ENCODE measurements at places on chromosomes 6 and 20. TPM values are rescaled to one million over a fixed set of nuclear protein-coding genes. Genes with fewer than 3 reads are reported as not detected.
A peak's percentile ranks its signal among the peaks of the same experiment; 100 is the strongest.

GRCh38 chr6:122654012-122654411 lies 43.8 kb downstream of the PKIB start:
- H3K4me1 ChIP-seq = no peaks in the 10 kb centered on the region
- H3K27me3 ChIP-seq = no peaks in the 10 kb centered on the region
- H3K4me3 ChIP-seq = no peak overlapping the region
- no peak overlapping the region for H3K27ac ChIP-seq
- DNase-seq = no peak

DNA sequence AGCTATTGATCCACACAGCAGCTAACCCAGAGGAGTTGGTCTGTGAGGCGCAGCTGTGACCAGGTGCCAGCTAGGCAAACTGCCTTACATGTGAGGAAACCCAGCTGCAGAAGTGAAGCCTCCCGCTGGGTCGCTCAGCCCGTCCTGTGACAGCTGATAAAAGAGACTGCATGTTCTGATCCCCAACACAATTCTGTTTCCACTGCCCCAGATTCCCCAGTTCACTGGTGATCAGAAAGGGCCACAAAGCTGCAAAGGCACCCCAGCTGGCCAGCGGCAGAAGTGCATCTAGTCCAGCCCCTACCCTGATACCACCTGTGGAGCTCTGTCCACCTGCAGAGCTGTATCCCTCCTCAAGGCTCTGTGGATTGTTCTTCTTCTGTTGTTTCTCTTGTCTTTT lies 64.5 kb downstream of the CTNNBL1 start:
- H3K4me1 ChIP-seq = no peaks in the 10 kb centered on the region
- H3K36me3 ChIP-seq = no peaks in the 10 kb centered on the region
- H3K27me3 ChIP-seq = no peaks in the 10 kb centered on the region
- no peak overlapping the region for H3K4me3 ChIP-seq
- peak; percentile 70 for DNase-seq
- H3K27ac ChIP-seq = no peak overlapping the region

- no peaks in the 10 kb centered on the region for H3K27me3 ChIP-seq
- no peak overlapping the region for H3K4me3 ChIP-seq
- no peak for DNase-seq
- H3K36me3 ChIP-seq = peaks cover 15% of the 10 kb centered on the region
- peaks cover 4% of the 10 kb centered on the region for H3K4me1 ChIP-seq
Measured at GRCh38 chr6:166462461-166463135, 79.9 kb upstream of the MPC1 start.

- H3K4me3 ChIP-seq = no peak overlapping the region
- peaks cover 2% of the 10 kb centered on the region for H3K4me1 ChIP-seq
- no peak overlapping the region for H3K27ac ChIP-seq
- no peaks in the 10 kb centered on the region for H3K27me3 ChIP-seq
- no peak for DNase-seq
Measured at GRCh38 chr6:80579391-80580023, 473.0 kb downstream of the BCKDHB start.

DNA sequence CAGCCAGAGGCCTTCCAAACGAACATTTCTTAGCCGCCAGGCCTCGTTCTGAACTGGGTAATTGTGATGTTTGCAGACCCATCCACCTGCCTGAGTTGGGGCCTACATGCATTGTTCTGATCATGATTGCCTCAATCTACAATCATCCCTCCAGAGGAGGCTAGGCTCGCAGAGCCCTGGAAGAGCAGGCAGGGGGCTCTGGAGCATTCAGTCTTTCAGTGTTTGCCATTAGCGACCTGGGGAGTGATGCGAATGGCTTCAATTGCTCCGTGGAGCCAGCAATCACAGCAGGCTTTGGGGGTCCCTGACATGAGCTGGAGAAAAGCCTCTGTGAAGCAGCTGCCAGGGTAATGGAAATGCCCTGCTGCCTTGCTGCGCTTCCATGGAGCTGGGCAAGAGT lies 22.0 kb downstream of the SNAP25 start:
- H3K27ac ChIP-seq = no peak overlapping the region
- H3K36me3 ChIP-seq = no peaks in the 10 kb centered on the region
- DNase-seq = no peak
- H3K4me3 ChIP-seq = no peak overlapping the region
- no peaks in the 10 kb centered on the region for H3K27me3 ChIP-seq

DNA sequence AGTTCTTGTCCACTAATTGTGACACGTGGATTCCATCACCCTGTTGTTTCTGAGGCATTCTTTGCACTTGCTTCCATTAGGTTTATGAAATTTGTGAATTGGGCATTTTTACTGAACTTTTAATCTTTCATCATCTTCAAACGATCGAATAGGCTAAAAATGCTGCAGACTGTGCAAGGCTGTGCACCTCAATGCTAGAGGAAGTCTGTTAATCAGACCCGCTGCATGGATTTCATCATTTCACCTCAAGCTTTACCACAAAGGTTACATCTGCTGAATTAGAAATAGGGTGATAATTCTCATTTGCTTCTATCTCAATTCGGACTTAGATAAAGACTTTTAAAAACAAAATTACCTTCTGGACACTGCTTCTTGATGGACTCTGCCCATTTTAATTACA lies 27.8 kb upstream of the F13A1 start:
- H3K27me3 ChIP-seq = no peaks in the 10 kb centered on the region
- DNase-seq = no peak
- H3K27ac ChIP-seq = no peak overlapping the region
- no peaks in the 10 kb centered on the region for H3K36me3 ChIP-seq
- no peak overlapping the region for H3K4me3 ChIP-seq

DNA sequence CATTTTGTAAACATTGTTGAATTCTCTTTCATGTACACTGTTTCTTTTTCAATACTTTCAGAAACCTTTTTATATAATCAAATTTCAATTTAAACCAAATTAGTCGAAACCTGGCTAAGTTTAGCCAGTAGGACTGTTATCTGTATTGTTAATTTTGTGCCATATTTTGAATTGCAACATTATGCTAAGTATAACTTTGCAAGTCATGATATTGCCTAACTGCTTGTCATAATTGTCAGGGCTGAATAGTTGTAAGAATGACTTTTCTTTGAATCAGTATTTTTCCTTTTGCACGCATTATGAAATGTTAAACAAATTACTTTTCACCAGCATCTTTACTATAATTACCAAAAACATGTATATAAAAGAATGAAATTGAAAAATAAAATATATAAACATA lies 82.7 kb downstream of the SAMD3 start:
- peaks cover 18% of the 10 kb centered on the region for H3K4me1 ChIP-seq
- no peak overlapping the region for H3K27ac ChIP-seq
- no peak overlapping the region for H3K4me3 ChIP-seq
- no peak for DNase-seq

DNA sequence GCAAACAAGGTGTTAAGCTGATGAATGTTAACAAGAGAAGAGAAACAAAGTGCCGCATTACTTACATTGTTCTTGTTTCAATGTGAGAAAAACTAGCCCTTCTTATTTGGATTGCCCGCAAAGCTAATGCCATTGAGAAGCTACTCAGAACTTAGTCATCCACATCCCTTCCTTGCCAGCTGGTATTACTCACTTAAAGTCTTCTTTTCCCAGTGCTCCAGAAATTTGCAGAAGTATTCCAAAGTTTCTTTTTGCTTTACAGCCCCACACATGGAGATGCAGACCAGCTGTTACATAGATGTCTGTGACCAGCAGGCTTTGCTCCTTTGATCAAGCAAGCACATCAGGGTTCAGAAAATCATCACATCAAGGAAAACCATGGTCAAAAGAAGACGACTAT lies 529.0 kb downstream of the TBC1D32 start:
- no peaks in the 10 kb centered on the region for H3K27me3 ChIP-seq
- H3K36me3 ChIP-seq = peaks cover 6% of the 10 kb centered on the region
- no peak for DNase-seq
- H3K27ac ChIP-seq = no peak overlapping the region
- H3K4me1 ChIP-seq = 0 out of 2 replicates have a peak, but pooled peaks cover 2% of the 10 kb centered on the region
- H3K4me3 ChIP-seq = no peak overlapping the region

GRCh38 chr6:49550492-49551077 lies at the start of gene C6orf141:
C6orf141 (plus strand) TSS chr6:49550668; CDS start chr6:49550793, 125 bp downstream.
- DNase-seq = peak; percentile 83
- H3K27me3 ChIP-seq = peaks cover 70% of the 10 kb centered on the region

The SCRT2 gene
- total RNA-seq = 0.14 TPM

- no peak for DNase-seq
- no peaks in the 10 kb centered on the region for H3K4me1 ChIP-seq
- peaks cover 2% of the 10 kb centered on the region for H3K27me3 ChIP-seq
- no peak overlapping the region for H3K27ac ChIP-seq
- H3K36me3 ChIP-seq = no peaks in the 10 kb centered on the region
Measured at GRCh38 chr6:45795678-45796077, 220.0 kb downstream of the CLIC5 start.

- H3K4me1 ChIP-seq = peaks cover 16% of the 10 kb centered on the region
- no peaks in the 10 kb centered on the region for H3K36me3 ChIP-seq
- H3K27ac ChIP-seq = no peak overlapping the region
- no peak overlapping the region for H3K4me3 ChIP-seq
- DNase-seq = no peak
Measured at GRCh38 chr6:41720262-41720620, 15.2 kb downstream of the TFEB start.

The GPLD1 gene
- 8.4 TPM for total RNA-seq

GRCh38 chr6:165686596-165687365 lies 23.7 kb upstream of the PDE10A start:
- DNase-seq = no peak
- H3K4me1 ChIP-seq = no peaks in the 10 kb centered on the region
- peaks cover 4% of the 10 kb centered on the region for H3K27me3 ChIP-seq
- no peak overlapping the region for H3K27ac ChIP-seq
- no peaks in the 10 kb centered on the region for H3K36me3 ChIP-seq

- peaks cover 35% of the 10 kb centered on the region for H3K4me1 ChIP-seq
- H3K27ac ChIP-seq = no peak overlapping the region
- DNase-seq = peak; percentile 45
Measured at GRCh38 chr6:133241901-133242636, 912 bp downstream of the EYA4 start.

The CEP57L1 gene
- 13.1 TPM for total RNA-seq

- peak overlapping the region; percentile 96 for H3K4me3 ChIP-seq
- DNase-seq = no peak
- peaks cover 14% of the 10 kb centered on the region for H3K4me1 ChIP-seq
- H3K27ac ChIP-seq = no peak overlapping the region
- H3K36me3 ChIP-seq = peaks cover 59% of the 10 kb centered on the region
Measured at GRCh38 chr6:31956796-31957195, 2.0 kb downstream of the NELFE start.

DNA sequence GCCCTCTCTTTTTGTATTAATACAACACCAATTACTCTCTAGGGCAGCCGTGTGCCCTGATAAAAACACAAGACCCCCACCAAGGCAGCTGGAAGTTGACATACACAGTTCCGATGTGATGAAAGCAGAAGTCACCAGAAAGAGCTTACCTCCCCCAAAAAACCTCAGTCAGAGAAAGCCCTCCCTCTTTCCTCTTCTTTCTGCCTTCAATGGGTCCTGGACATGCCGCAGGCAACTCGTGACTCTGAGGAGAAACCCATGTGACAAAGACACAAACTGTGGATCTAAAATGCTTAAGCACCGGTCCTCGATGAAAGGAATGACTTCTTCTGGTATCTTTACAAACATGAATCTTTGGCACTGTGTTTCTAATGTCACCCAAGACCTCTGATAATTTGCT lies 117.7 kb upstream of the CCDC28A start:
- no peak overlapping the region for H3K4me3 ChIP-seq
- H3K4me1 ChIP-seq = peaks cover 29% of the 10 kb centered on the region
- H3K27ac ChIP-seq = no peak overlapping the region

- peak overlapping the region; percentile 81 for H3K4me3 ChIP-seq
- no peak overlapping the region for H3K27ac ChIP-seq
- DNase-seq = peak; percentile 47
- no peaks in the 10 kb centered on the region for H3K27me3 ChIP-seq
Measured at GRCh38 chr6:47308552-47309290, 984 bp downstream of the TNFRSF21 start.

DNA sequence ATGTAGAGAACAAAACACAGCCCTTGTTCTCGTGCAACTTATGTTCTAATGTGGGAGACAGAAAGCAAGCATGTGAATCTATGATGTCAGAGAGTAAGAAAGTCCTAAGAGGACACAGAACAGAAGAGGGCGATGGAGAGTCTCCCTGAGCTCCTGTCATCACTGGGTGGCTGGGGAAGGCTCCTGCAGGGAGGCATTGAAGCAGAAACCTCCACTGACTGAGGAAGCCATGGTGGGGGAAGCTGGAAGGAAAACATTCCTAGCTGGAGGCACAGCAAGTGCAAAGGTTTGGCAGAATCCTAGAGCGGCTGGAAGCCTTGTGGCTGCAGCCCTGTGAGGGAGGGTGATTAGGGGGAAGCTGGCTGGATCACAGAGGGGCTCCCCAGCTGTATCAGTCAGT lies 248.0 kb downstream of the CDH26 start:
- H3K36me3 ChIP-seq = peaks cover 2% of the 10 kb centered on the region
- H3K27me3 ChIP-seq = peaks cover 13% of the 10 kb centered on the region
- H3K27ac ChIP-seq = no peak overlapping the region
- no peak overlapping the region for H3K4me3 ChIP-seq
- peak; percentile 46 for DNase-seq

GRCh38 chr20:11935212-11936154 lies 17.8 kb downstream of the BTBD3 start:
- H3K36me3 ChIP-seq = no peaks in the 10 kb centered on the region
- H3K27ac ChIP-seq = no peak overlapping the region
- H3K27me3 ChIP-seq = no peaks in the 10 kb centered on the region
- DNase-seq = no peak

The GTF3C6 gene
- total RNA-seq = 69.0 TPM

DNA sequence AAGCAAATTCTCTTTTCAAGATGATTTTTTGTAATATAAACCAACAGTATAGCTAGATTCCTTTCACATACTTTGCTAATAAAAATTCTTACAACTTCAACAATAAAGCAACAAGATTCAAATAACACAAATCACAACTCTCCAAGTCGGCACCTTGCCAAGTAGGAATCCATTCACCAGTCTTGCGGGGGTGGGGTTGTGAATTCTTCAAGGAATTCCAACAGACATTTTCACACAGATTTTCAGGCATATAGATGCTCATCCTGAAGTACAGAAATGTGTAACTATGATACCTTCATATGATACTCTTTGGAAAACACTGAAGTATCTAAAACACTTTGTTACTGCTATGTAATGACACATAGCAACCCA lies 36.5 kb downstream of the SCML4 start:
- no peak overlapping the region for H3K4me3 ChIP-seq
- H3K27me3 ChIP-seq = no peaks in the 10 kb centered on the region
- no peak overlapping the region for H3K27ac ChIP-seq
- H3K36me3 ChIP-seq = no peaks in the 10 kb centered on the region
- no peak for DNase-seq

The BMP7 gene
- total RNA-seq = 40.7 TPM

- DNase-seq = no peak
- H3K4me1 ChIP-seq = no peaks in the 10 kb centered on the region
- peaks cover 12% of the 10 kb centered on the region for H3K27me3 ChIP-seq
- H3K36me3 ChIP-seq = peaks cover 14% of the 10 kb centered on the region
Measured at GRCh38 chr20:33119725-33120720, 40.6 kb downstream of the BPIFB4 start.

DNA sequence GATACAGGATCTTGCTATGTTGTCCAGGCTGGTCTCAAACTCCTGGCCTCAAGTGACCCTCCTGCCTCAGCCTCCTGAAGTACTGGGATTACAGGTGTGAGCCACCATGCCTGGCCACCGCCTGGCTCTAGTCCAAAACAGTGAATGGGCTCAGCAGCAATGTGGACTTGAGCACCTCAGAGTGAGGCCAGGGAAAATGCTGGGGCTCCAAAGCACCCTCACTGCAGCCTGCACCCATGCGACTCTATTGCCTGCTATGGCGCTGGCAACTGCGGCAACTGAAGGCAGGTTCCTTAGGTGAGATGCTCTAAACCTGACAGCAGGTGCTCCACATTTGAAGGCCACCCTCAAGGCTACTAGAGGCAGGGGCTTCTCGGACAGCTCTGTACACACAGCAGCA lies 26.5 kb downstream of the MAP1LC3A start:
- peaks cover 3% of the 10 kb centered on the region for H3K36me3 ChIP-seq
- no peak overlapping the region for H3K27ac ChIP-seq
- no peak for DNase-seq
